ENCODE measurements at places on chromosomes 1 and 21.

DNA sequence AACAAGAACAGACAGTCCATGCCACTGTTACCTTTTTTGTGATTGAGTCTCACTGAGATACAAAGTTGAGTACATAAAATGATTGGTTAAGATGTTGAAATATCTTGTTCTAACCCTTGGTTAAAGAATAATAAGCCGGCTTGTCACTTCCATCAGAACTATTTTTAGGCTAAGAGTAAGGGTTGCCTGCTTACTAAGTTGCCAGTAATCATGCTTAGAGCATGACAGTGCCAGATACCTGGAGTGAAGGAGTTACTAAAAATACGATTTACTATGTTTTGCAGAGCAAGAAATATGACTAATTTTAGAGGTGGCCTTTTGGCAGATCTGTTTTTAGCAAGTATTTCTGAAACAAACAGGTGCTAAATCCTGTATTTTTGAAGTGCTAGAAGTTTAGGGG lies 6.0 kb downstream of the HUNK start:
- DNase-seq = no peak

GRCh38 chr1:67890857-67891256 lies 57.6 kb upstream of the GNG12 start:
- no peak for DNase-seq

- DNase-seq = no peak
These were observed 272.3 kb upstream of the C1orf105 start for GRCh38 chr1:172148213-172148612.

- no peak for DNase-seq
These were observed 302.9 kb downstream of the BARHL2 start for GRCh38 chr1:90414201-90414600.

- no peak for DNase-seq
These were observed 60.2 kb downstream of the RIPK4 start for GRCh38 chr21:41706678-41707077.

GRCh38 chr21:34282223-34282622 lies 81.6 kb upstream of the KCNE2 start:
- no peak for DNase-seq

GRCh38 chr1:221840511-221841243 lies 98.8 kb upstream of the DUSP10 start:
- DNase-seq = no peak

DNA sequence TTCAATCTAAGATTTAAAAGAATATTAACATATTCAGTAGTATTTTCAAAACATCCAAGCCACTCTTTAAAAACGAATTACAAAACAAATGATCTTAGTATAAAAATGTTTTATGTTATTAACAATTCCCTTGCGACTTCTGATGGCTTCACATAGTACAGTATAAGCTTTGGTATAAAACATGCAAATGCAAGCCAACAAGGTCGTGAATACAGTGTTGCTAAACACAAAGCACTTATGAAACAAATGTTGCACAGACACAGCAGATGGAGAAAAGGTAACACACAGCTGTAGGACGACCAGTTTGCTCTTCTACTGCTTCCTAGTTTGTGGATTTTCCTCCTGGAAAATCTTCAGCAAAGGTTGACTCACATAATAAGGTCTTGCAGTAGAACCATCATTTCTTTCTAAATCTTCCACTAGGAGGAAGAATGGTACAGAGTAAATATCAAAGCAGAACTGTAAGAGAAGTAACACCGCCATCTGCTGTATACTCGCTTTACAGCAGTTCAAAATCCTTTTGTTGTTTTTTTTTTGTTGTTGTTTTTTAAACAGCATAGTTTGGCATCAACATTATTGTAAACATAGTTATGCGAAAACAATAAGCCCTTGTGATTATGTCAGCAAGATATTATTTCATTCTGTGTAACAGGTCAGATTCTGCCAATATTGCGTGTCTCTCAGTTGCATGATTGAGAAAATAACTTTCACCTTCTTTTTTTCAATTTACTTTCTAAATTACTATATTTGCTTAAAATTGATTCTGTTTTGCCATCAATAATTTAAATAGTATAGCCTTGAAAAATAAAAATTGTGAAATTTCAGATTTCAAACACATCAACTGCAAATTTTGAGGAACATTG lies 69.5 kb downstream of the LHX8 start:
- peak; percentile 50 for DNase-seq

DNA sequence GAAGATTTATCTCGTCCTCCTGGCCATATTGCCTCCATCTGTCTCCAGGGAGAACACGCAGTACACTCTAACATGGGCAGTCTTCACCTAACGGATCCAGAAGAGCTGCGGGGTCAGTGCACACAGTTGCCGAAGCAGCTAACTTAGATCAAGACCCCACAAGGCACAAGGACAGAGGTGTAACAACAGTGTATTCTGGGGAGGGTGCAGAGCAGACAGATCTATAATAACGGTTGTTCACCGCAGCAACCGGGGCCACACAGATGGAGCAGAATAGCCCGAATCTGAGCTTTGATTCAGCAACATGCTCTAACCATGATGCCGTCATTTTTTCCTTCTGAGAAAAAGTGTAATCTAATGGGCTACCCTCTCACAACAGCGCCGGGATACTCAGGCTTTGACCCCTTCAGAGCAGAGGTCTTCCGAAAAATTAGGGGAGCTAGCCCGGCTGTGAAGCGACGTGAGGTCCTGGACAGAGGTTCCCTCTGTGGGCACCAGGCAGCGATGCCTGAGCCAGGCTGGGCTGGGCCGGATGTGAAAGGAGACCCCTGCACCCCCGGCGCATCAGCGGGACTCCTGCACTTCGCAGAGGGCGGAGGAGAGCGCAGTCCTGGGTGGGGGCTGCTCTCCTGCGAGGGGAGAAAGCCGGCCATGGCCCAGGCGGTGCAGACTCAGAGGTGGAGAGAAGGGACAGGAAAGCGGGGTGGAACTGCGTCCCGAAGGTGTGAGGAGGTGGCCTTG lies 57.5 kb downstream of the BCL9 start:
- DNase-seq = peak; percentile 23

- no peak for DNase-seq
These were observed 91.1 kb downstream of the TRIM11 start for GRCh38 chr1:228315484-228315944.

DNA sequence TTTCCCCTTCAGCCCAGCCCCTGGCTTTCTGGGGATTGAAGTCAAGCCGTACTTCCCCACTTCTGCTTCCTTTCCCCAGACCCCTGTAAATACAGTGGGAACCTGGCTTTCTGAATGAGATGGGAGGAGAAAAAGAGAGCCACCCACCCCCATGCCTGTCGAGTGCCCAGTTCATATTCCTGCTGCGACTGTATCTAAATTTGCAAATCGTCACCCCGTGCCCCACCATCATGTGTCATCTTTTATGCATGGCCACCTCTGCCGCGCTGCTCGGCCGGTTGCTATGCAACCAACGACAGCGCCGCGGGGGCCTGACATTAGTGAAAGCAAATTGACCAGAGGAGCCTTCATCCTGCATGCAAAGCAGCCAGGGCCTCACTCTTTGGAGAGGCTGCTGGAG lies 143.0 kb downstream of the ELAVL4 start:
- peak; percentile 48 for DNase-seq
